ENCODE measurements at places on chromosomes 5 and 9.

DNA sequence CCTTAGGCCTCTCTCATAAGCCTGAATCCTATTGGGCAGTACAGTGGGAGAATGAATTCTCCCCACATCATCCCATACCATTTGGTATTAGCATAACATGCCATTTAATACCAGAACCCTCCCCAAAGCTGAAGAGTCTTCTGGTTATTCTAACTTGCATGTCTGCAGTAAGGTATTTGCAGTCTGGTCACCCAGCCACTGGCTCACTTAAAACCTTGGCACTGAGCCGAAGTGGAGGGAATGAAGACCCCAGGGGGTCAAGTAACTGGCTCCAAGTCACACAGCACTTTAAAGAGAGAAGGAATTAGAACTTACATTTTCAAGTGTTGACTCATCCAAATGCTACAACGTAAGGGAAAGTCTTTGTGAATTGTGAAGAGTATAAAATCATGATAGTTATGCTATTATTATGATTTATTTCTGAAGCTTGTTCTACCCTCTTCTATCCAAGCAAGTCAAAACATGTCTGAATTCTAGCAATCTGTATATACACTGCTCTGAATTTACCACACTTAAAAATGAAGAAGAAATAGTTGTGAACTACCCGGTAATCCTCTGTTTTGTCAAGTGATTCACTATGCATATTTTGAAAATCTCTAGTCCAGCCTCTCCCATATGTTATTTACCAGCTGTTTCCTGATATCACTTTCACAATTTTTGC is 28.5 kb downstream of the GLRA1 start:
- no peak for DNase-seq

DNA sequence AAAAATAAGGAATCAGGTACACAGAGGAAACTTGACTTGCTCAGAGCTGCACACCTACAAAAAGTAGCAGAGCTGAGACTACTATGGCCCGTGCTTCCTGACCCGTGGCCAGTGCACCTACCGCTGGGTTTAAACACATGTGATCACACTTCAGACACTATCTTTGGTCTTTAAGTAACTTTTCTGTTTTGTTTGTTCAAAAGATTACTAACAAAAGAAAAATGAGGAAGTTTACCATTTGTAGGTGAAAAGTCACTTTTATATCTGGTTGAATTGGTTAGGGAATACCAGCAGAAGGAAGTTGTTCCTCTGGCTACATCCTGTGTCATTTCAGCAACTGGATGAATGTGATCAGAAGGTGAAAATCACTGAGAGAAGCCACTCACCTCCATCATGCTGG is 6.5 kb upstream of the SYK start:
- DNase-seq: no peak

GRCh38 chr9:128886211-128886891 is 4.4 kb downstream of the LRRC8A start:
- DNase-seq: no peak

GRCh38 chr9:96493757-96494156 is 43.8 kb downstream of the HABP4 start:
- DNase-seq: no peak

DNA sequence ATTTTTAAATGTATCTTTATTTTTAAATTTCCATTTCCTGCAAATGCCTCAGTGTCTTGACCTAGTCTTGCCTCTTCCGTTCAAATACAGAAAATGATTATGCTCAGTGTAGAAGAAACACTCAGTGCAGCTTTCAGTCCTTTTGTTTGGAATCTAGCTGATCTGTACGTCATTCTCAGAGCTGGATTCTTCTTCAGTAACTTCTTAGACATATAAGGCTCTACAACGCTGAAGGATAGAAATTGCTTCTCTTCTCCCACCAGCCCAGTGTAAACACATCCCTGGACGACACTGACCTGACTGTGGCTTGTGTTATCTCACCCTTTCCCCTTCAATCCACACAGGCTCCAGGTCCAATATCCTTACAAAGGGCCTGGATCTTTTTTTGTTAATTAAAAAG is 3.2 kb upstream of the ALDH1B1 start:
- DNase-seq: no peak

DNA sequence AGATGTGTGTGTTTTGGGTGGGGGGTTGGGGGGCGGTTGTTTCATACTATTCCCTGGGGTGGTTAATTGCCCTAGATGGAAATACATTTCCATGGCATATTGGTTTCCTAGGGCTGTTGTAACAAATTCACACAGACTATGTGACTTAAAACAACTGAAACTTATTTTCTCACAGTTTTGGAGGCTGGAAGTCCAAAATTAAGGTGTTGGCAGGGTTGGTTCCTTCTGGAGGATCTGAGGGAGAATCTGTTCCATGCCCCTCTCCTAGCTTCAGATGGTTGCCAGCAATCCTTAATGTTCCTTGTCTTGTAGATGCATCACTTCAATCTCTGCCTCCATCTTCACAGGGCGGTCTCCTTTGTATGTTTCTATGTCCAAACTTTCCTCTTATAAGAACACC is 353.7 kb upstream of the ACTBL2 start:
- DNase-seq: no peak

GRCh38 chr5:14809369-14810155 is 62.0 kb downstream of the ANKH start:
- peak; percentile 49 for DNase-seq

- DNase-seq: no peak
Measured at GRCh38 chr5:122608222-122608621, 166.7 kb upstream of the SNX2 start.

- no peak for DNase-seq
Measured at GRCh38 chr9:121839726-121840500, 188.5 kb downstream of the DAB2IP start.

GRCh38 chr5:31671339-31671741 is 32.4 kb downstream of the PDZD2 start:
- no peak for DNase-seq

DNA sequence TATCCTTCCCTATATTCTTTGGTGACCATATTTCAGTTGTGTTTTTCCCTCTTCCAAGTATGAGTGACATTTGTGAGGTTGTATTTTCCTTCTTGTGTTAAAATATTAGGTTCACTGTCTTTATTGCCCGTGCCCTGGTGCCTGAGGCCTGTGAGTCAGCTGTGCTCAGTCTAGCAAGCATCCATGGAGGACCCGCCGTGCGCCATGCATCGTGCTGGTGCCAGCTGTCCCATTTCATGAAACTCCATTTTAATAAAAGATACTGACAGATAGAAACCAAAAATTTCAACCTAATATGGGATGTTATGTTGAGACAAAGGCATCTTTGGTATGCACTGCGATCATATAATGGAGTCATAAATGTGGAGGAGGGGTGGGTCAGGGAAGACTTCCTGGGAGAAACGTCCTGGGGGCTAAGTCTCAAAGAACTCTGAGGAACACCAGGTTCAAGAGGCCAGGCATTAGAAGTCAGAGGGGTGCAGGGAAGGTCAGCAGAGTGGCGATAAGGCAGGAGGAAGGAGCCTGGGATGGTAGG is 34.0 kb upstream of the FGF1 start:
- DNase-seq: no peak

DNA sequence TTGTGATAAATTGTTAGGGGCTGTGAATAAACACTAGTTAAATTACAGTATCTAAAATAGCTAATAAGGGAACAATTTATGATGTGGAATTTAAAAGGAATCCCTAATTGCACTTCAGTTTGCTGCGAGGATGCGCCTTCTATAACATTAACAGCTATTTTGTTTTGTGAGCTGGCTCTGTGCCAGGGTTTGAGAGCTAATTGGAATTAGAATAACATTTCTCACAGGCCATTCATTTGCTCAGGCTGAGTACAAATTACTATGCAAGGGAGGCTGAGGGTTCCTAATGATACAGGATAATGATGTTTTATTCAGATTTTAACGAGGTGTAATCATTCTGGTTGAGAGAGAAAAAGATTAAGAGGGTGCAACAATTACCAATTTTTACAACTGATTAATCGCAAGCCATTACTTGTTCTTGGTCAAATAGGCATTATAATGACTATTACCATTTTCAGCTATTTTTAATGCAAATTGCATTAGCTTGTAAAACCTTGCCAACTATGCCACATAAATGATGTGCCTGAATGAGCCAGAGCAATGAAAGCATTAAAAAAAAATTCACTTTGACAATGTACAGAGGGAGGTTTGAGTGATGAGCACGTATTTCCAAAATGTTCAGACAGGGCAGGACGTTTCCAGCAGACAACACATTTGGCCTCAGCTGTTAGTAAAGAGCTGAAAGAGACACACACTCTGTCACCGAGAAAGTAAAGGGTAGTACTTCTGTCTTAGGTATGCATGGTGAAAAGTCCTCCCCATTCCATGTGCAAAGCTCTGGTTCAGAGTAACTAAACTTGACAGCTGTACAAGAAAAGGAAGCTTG is 576.5 kb downstream of the TLE1 start:
- no peak for DNase-seq

DNA sequence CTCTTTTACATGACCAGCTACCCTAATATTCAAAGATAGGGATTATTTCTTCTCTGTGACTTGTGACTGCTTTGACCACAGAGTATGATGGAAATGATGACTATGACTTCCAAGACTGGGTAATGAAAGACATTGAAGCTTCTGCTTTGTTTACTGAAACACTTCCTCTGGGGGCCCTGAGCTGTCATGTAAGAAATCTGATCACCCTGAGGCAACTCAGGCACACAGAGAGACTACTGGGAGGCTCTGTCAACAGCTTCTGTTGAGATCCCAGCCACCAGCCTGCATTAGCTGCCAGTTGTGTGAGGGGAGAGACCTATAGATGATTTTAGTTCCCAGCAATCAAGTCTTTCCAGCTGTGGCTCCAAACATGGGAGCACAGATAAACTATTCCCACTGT is 76.5 kb downstream of the KCTD16 start:
- DNase-seq: no peak

DNA sequence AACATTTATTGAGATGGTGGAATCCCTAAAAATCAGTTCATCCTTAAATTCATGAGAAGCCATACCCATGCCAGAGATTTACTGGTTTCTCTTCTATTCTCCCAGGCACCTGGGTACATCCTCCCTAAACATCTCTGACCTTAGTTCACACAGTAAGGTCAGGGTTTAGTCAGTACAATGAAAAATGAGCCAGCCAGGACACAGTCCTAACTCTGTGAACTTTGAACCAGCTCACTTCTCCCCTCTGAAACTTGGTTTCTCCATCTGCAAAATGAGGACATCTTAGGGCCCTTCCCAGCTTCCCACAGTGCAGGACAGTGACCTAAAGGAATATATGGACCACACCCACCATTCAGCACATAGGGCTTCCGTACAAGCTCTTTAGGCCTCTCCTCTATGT is 1.9 kb downstream of the NOP16 start:
- no peak for DNase-seq

DNA sequence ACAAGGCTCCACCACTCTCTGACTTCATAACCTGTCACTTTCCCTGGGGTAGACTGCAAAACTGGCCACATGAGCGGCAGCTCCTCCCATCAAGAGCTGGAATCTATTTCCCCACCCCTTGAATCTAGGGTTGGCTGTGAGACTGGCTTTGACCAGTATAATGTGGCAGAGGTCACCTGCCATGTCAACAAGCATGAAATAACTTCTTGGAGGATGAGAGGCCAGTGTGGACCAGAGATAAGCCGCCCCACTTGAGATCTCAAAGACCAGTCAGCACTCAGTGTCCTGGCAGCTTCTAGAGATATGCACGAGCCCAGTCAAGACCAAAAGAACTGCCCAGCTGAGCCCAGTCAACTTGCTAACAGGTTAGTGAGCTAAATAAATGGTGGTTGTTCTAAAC is 59.0 kb downstream of the MARCHF11 start:
- no peak for DNase-seq

DNA sequence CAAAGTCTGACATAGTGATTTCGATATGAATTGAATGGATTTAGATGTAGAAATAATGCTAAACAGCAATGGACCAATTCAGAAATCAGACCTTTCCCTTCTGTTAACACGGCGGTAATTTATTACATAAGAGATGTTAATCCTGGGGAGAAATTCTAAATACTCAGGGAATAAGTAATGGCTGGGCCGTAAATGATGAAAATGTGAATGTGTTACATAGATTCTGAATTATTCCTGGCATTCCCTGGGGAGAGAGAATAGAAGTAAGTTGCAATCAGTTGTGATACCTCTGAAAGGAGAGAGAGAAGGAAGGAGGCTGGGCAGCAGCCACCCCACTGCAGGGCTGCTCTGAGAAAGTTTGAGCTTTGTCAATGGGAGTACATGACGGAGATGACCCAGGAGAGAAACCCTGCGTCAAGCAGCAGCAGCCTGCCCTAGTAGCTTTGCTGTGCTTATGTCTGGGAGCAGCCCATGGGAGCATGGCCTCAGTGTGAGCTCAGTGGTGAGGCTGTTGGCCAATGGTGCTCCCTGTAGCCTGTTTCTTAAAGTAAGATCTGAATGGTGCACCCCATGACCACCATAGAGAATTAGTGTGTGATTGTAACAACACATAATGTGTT is 420.1 kb downstream of the MTRR start:
- no peak for DNase-seq

DNA sequence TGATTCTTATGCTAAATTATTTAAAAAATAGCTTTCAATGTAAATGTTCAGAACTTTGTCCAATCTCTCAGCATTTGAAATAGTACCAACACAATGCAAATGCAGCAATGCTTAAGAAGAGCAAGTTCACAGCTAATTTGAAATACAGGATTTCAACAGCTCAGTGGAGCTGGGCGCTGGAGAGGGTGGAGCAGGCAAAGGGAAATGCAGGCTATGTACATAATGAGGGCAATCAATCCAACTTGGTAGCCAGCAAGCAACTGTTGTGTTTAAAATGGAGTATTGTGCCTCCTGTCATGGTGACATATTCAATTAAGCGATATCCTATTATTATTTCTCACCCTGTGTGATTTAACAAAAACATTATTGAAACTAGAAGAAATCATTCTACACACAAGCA is 568.8 kb downstream of the PSAT1 start:
- DNase-seq: no peak

- DNase-seq: no peak
Measured at GRCh38 chr5:6686915-6687409, 26.3 kb upstream of the TENT4A start.

DNA sequence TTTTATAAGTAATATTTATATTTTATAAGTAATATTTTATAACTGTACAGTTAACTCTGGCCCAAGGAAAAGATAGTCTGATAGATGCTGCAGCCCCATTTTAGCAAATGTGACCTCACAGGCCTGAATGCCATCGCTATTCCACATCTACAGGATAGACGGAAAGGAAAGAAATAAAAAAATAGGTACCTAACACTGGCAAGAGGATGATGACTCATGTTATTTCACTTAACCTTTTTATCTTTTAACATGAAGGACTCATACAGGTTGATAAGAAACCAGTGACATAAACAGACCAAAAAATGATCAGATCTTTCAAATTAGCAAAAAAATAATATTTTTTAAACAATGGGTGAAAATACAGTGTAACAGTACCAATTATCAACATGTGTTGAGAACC is 2.7 kb downstream of the CD274 start:
- DNase-seq: no peak

DNA sequence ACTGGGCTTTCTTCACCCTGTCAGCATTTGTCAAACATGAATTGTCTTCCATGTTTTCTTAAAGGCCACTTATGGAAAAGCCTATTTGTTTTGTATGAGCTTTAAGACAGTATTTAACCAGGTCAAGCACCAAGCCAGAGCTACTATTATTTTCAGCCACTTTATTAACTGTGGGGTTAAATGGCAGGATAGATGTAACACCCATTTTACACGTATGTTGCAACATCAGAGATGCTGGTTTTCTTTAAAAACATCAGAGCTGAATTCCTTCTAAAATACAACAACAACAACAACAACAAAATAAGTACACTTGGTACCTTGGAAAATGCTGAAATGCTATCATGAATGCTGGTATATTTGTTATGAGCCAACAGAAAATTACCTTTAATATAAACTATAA is 13.6 kb downstream of the ARRDC3 start:
- DNase-seq: no peak

All from hippocampal formation (tissue), 2 donors.